ENCODE measurements at places on chromosomes 1 and 21.

GRCh38 chr1:208129060-208129459 lies 115.1 kb downstream of the PLXNA2 start:
- DNase-seq, result no peak

GRCh38 chr21:37865156-37865555 lies 51.1 kb downstream of the KCNJ6 start:
- DNase-seq, result no peak

DNA sequence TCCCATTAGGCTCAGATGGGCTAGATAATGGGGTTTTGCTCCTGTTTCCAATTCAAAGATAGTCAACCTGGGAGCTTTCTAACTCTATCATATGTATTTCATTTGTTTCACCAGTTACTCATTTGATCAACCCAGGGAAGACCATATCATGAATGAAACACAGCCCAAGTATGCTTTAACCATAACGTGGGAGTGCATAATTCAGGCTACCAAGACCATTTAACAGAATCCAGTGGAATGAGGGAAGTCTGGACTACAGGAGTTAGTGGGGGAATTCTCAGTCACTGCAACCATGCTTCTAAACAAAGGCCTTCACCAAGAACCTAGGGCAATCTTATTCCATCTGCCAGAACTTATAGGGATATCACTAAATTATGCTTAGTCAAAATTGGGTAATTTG lies 15.0 kb upstream of the SLC16A1 start:
- no peak for DNase-seq

GRCh38 chr1:78728359-78728758 lies 78.7 kb downstream of the IFI44 start:
- DNase-seq, result no peak

DNA sequence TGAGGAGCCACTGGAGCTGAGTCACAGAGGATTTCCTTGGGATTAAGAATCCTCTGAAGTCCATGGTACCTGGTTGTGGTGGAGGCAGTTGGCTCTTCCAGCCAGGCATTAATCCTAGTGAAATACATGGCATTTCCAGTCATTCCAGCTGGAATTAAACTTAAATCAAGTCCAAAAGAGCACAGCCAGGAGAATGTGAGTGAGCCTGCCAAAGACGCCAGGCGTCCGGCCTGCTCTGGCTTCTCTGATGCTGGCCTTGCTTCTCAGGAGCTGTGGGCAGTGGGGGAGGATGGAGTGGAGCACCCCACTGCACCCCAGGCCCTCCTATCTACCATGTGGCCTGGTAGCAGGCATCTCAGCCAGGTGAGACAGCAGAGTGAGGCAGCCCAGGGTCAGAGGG lies 23.4 kb upstream of the TENT5C start:
- no peak for DNase-seq

DNA sequence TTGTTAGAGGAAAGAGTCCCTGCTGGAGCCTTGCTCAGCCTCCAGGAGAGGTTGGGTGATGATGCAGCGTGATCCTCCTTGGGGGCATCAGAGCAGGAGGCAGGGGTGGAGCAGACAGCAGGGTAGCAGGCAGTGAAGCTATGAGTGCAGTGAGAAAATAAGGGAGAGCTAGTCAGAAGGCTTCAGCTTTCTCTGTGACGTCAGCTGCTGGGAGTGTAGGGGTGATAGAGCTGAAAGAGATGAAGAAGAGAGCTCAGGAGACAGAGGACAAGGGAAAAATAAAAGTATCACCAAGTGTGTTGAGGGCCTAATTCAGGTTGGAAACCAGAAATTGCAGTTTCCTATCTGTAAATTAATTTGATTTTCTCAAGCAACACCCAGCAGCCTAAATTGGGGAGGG lies 2.2 kb upstream of the ADAM30 start:
- no peak for DNase-seq

DNA sequence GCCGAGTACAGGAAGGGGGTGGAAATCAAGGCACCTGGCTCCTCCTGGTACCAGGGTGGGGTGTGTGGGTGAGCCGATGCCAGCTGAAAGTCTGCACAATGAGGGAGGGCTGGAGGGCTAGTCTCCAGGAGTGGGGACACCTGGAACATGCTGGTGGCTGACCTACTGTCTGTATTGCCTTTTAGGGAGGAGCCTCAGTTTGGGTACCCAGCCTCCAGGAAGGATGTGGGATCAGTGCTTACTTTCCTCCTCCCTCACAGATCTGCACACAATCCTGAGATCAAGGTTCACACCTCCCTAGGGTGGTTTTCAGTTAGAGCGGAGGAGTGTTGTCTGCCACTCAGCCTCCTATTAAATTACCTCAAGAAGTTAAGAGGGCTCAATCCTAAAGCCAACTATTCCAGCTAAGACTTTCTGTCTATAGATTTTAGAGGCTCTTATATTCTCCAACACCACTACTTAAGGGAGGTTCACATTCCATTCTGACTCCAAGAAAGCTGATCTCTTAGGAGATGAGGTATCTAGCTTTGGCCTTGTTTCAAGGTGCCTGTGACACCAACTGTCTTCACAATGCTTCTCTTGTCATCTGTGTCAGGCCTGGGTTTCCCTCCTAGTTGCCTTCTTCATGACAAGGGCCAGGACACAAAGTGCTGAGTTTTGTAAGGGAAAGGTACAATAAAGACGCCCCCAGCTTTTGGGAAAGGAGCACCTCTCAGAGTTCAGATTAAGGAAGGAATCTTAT lies 15.7 kb downstream of the SSR2 start:
- no peak for DNase-seq

- no peak for DNase-seq
Observed at GRCh38 chr1:52323731-52324130, 42.3 kb downstream of the CC2D1B start.

GRCh38 chr21:28975397-28975796 lies 17.3 kb downstream of the LTN1 start:
- no peak for DNase-seq

DNA sequence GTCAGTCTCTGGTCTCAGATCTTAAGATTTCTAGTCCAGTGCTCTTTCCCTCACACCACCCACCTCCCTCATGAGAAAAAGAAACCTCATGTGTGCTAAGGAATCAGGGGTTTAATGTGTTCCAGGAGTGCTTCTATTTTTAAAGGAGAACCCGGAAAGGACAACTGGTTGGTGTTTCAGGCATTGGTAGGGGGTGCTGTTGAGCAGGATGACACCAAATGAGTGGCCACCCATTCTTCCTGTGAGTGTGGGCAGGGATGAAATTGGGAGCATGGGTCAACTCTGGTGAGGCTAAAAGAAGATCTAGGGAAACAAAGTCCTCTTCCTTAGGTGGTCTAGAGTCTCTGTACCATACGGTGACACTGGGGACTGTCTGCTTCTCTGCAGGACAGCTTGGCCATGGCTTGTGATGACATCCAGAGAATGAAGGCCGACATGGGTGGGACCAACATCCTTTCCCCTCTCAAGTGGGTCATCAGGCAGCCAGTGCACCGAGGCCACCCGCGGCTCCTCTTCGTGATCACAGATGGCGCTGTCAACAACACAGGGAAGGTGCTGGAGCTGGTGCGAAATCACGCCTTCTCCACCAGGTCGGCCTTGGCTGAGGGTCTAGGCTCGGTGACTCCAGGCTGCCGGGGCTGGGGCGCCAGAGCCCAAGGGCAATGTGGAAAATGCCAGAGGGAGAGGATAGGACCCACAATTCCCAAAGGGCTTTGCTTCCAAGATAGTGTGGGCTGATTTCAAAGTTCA lies 39.3 kb downstream of the VWA5B1 start:
- no peak for DNase-seq

- DNase-seq, result no peak
Observed at GRCh38 chr1:183209533-183210158, 23.6 kb downstream of the LAMC2 start.

DNA sequence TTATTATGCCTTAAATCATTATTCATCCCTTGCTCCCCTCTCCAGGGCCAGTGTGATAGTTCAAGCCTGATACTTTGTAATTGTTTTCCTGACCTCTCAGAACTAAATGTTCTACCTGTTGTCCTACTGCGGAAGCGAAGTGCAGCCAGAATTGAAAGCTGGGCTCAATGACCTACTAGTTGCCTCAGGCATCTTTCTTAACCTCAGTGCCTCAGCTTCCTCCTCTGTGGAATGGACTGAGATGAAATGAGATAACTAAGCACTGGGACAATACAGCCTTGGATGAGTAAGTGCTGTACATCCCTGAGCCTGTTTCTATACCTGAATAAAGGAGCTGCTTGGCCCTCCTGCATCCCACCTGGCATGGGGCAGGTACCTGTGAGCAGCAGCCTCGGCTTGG lies 26.4 kb downstream of the COL16A1 start:
- DNase-seq, result no peak

GRCh38 chr21:34582506-34583150 lies 32.3 kb downstream of the RCAN1 start:
- DNase-seq, result peak; percentile 75

- DNase-seq, result peak; percentile 43
Observed at GRCh38 chr1:39214998-39215873, 10.7 kb downstream of the MACF1 start.

- no peak for DNase-seq
Observed at GRCh38 chr1:223393275-223394214, at the start of gene CCDC185. Gene CCDC185 (plus strand): TSS chr1:223393415. CDS start chr1:223393476, 61 bp downstream.

GRCh38 chr1:38848071-38848470 lies 11.5 kb downstream of the RRAGC start:
- DNase-seq, result peak; percentile 73

- no peak for DNase-seq
Observed at GRCh38 chr1:225484657-225485214, 56.9 kb upstream of the LBR start.

DNA sequence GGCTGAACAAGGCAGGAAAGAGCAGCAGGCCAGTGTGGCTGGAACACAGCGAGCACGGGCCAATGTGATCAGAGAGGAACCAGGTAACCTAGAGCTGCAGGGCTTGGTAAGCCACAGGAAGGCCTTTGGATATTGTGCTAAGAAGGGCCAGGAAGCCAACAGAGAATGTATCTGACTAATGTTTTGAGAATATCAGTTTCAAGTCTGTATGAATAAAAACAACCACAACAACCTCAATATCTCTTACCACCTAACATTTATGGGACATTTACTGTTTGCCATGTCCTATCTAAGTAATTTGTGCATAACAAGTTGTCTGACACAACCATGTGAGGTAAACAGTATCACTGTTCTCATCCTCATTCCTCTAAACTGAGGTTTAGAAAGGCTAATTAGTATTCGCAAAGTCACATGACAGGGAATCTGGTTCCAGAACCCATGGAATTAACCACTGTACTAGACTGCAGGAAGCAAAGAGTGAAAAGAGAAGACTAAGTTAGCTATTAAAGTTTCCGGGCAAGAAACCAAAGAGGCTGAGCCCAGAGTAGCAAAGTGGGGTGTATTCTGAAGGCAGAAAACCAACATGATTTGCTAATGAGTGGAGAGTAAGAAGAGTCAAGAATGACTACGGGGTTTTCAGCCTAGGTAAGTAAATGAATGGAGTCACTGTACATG lies 38.9 kb downstream of the SPRTN start:
- no peak for DNase-seq

DNA sequence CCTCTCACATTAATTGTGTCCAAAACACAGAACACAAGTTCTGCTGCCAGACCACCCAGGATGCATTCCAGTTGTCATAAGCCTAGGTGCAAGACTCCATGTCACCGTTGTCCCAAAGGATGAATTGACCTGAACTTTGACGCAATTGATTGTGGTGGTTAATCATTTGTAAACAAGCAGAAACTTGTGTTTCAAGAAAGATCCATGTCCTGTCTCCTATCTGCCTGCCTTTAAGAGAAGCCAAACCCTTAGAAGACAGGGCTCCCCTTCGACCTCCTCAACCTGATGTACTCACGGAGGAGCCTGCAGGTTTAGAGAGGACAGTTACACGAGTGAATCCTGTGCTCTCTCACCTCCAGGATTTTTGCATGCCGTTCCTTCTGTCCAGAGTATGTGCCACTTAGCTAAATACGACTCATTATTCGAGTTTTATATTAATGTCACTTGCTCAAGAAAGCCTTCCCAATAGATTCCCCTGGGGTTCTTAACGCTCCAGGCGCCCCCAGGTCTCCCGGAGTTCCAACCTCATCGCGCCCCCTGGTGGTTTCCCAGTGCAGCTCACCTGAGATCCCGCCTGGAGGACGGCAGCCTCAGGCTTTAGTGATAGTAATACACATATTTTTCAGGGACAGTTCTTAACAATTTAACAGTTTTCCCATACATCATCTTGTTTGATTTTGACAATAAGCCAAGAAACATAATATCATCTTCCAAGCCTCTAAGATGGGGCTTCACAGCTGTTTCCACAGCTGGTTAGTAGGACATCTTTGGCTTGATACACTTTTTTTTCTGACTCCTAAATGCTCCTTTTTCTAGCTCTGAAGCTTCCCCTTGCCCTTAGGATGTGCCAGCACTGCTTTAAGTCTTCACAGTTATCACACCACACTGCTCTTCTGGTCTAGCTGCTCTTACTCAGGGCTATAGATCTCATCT lies 2.4 kb upstream of the C8B start:
- DNase-seq, result no peak

GRCh38 chr1:119582801-119583200 lies 65.3 kb downstream of the ZNF697 start:
- DNase-seq, result peak; percentile 79

GRCh38 chr1:3900969-3901529 lies 977 bp upstream of the C1orf174 start:
- peak; percentile 98 for DNase-seq

DNA sequence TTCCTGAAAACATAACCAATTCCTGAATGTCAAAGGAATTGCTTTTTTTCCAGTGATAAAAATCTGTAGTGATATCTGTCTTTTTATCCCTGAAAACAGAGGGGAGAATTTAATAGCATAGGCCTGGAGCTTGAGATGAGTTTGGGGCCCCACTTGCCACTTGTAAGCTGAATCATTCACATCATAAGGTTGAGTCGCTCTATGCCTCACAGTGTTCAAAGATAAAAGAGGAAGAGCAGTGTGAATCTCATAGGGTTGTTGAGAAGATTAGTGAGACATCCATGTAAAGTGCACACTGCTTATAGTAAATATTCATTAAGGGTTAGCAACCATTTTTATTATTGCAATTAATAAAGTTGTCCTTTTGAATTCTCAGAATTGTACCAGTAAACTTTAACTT lies 271.3 kb downstream of the DNM3 start:
- DNase-seq, result no peak

DNA sequence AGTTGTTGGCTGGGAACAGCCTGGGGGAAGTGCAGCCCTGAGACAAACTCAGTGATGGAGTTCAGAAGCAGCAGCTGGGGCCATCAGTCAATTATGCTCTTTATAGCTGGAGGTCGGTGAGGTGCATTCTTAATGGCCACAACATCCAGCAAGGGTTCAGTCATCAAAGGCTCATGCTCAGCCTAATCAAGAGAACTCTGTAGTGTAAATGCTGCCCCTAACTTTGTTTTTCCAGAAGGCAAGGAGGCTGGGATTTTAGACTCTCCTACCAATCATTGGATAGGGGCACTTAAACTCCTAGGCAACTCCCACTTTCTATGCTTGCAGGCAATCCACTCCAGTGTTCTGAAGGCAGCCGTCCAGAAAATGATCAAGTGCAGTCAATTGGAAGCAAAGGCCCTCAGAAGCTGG lies 15.0 kb upstream of the RGS4 start:
- DNase-seq, result no peak

- no peak for DNase-seq
Observed at GRCh38 chr1:43430831-43431230, 22.9 kb downstream of the HYI start.

Measured in Karpas-422 (cell line).